ENCODE measurements at places on chromosomes 5 and 9.

- no peak for DNase-seq
Measured at GRCh38 chr5:91027405-91028139, 355.5 kb downstream of the ARRDC3 start.

DNA sequence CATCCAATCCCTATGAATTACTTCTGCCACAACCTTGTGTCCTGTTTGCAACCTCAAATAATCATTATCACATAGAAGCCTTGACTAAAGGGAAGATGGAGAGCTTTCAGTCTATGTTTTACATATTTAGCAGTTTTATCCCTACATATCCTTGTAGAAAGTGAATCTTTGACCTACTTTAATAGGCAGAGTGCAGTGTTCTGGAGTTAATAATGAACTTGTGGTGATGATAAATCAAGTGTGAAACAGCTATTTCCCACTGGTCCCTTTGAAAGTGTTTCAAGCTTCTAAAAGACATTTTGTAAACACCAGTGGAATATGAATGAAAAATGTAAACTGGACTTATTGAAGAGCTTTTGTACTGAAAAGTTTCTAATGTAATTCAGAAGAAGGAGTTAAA is 406.7 kb downstream of the GABRG2 start:
- peak; percentile 11 for DNase-seq

DNA sequence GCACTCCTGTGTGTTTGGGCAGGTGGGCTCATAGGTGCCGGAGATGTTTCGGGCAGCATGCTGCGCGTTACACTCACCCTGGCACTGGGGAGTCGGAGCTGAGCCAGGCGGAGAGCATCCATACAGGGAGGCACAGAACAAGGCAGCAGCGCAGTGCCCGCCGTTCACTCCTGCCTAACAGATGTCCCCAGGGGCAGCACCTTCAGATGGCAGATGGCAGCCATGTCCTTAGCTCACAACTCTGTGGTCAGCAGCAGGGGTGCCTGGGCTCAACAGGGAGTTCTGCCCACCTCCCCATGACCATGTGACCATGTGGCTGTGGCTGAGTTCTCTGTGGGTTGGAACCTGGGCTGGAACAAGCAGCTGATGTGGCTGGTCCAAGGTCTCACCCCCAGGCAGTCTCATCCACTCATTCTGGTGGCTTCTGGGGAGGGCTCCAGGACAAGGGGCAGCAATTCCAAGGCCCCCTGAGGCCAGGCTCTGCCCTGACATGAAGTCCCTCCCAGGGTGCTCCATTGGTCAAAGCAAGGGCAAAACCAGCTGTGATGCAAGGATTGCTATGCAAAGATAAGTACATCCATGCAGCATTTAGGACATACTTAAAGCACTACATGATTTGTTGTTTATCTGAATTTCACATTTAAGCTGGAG is 64.2 kb downstream of the MRPL36 start:
- DNase-seq = no peak

GRCh38 chr5:98770911-98771322 is 2.5 kb upstream of the RGMB start:
- no peak for DNase-seq

Data from renal pelvis (tissue), 12 donors.